ENCODE measurements at places on chromosomes 12 and 14.

DNA sequence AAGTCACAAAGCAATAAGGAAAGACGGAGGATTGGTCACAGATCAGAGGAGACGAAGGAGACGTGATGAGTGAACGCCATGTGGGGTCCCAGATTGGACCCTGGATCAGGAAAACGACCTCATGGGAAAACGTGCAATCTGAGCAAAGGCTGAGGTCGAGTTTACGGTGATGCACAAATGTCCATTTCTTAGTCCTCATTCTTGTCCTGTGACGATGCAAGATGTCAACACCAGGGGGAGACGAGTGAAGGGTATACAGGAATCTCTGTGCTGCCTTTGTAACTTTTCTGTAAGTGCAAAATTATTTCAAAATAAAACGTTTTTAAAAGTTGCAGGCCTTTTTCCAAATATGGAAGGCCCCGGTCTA, 329.8 kb downstream of the MED13L start:
- DNase-seq = no peak

GRCh38 chr14:61513986-61514830, 181.1 kb upstream of the HIF1A start:
- DNase-seq = peak; percentile 81

DNA sequence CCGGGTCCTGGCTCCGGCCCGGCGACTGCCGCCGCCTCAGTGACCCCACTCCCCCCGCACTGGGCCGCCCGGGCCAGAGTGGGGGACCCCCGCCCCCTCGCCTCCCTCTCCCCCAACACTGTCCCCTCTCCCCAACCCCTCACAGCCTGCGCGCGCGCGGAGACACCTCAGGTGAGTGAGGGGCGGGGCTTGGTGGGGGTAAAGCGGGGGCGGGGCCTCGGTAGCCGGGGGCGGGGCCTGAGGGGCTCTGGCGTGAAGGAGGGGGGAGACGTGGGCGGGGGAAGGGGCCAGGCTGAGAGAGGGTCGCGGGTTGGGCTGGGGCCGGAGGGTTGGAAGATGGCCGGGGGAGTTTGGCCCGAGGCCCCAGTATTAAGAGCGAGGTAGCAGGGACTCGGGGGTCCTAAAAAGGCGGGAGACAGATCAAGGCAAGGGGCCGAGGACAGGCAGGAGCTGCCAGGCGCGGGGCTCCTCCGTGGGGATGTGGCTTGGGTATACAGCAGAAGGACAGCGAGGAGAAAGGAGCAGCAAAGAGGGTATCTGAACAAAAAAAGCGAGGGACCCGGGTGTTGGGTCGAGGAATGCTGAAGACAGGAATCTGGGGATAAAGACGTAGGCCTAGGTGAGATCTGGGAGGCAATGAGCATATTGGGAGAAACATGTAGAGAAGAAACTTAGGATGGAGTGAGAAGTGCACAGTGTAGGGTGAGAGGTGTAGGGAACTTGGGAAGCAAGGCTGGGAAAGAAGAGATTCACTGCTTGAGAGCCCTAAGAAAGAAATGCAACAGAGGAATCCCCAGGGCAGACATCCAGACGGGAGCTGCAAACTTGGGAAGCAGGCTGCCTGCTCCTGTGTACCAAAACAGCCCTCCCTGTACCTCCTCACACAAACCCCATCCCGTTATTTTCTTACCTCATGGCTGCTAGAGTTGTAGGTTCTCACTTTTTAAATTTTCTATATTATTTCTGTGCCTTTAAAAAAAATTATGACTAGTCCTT, 10.8 kb downstream of the SUOX start:
- peak; percentile 7 for DNase-seq

GRCh38 chr14:24177041-24177825, 5.4 kb downstream of the REC8 start:
- no peak for DNase-seq

DNA sequence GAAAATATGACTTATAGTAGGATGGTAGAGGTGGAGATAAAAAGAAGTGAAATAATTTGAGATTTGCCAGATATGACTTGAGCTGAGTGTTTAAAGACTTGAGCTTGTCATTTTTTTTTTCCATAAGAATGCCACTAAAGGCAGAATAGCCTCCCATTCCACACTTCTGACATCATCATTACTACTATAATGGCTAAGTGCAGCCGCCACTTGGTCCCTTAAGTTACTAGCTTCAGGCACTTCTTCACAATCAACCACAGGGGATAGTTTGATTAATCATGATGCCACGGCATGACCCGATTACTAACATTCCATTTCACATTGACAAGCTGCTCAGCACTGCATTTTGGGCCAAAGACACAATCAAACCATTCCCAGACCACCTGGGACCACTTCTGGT, 127.9 kb downstream of the EFCAB11 start:
- DNase-seq = peak; percentile 18

DNA sequence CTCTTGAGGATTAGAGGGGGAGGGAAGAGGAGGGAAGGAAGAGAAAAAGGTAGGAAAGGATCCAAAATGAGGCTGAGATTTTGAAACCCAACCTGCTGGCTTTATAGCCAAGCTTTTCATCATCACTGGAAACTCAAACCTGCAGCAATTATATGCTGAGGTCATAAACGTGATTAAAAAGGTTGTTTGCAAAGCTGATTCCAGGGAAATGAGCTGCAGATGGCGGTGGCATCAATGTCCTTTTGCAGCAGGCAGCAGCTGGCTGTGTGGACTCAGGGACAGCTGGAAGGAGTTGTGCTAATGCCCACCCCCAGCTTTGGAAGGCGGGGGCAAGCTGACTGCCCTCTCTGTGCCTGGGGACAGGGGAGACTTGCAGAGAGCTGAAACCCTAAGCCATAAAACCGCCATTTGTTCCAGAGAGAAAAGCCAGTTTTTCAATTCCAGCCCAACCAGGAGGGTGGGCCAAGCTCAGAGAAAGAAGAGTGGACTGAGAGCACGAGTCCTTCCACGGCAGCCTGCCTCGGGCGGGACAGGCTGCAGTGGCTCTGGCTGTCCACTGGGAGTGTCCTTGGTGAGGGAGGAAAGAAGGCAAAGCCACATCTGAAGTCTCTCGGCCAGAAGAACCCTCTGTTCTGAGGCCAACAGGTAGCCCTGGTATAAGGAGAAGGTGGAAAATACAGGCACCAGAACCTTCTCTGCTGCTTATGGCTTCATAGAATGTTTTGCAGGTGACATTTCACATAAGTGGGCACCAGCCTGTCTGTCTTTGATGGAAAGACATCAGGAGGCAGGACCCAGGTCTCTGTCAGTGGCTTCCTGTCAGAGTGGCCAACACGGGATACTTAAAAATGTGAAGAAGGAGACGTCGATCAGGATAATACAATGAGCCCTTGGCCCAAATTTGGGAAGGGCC, 90.7 kb downstream of the SINHCAF start:
- DNase-seq = peak; percentile 51

DNA sequence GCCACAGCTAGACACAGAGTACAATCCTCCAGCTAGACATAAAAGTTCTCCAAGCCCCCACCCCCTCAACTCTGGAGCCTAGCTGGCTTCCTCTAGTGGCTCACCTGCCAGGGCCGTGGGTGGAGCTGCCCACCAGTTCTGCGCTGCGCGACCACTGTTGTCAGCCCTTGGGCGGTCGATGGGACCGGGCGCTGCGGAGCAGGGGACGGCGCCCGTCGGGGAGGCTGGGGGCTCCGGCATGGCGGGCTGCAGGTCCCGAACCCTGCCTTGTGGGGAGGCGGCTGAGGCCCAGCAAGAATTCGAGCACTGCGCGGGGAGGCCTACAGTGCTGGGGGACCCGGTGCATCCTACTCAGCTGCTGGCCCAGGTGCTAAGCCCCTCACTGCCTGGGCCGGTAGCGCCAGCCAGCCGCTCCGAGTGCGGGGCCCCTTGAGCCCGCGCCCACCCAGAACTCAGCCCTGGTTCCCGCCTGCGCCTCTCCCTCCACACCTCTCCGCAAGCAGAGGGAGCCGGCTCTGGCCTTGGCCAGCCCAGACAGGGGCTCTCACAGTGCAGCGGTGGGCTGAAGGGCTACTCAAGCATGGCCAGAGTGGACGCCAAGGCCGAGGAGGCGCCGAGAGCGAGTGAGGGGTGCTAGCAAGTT, 51.0 kb downstream of the RTN1 start:
- no peak for DNase-seq

GRCh38 chr12:46268583-46269428, at the start of gene SLC38A1:
TSS of gene SLC38A1 (minus strand) at chr12:46269043. CDS start at chr12:46239800, 29,243 bp downstream.
- peak; percentile 65 for DNase-seq

- DNase-seq = no peak
These were observed 621.0 kb downstream of the BCL11B start for GRCh38 chr14:98651037-98651436.

GRCh38 chr12:7155471-7156034, 25.4 kb downstream of the CLSTN3 start:
- no peak for DNase-seq

DNA sequence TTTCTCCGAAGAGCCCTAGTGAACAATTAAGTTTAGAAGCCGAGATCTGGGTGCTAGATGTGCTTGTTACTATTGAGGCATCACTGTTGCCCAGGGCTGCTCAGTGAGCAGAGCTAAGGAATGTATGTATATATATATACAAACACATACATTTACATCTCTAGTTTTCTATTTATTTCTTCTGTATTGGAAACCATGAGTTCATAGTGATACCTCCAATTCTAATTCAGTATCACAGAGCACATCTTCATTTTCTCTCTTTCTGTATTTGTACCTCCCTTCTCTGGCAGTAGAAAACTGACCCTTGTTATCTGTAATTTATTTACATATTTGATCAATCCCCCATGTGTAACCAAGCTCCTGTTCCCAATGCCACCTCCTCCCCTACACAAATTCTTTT, 40.7 kb upstream of the FUT8 start:
- no peak for DNase-seq

GRCh38 chr12:1078002-1078401, 87.0 kb downstream of the ERC1 start:
- DNase-seq = no peak

GRCh38 chr14:23544511-23545447, 6.8 kb downstream of the ZFHX2 start:
- no peak for DNase-seq

DNA sequence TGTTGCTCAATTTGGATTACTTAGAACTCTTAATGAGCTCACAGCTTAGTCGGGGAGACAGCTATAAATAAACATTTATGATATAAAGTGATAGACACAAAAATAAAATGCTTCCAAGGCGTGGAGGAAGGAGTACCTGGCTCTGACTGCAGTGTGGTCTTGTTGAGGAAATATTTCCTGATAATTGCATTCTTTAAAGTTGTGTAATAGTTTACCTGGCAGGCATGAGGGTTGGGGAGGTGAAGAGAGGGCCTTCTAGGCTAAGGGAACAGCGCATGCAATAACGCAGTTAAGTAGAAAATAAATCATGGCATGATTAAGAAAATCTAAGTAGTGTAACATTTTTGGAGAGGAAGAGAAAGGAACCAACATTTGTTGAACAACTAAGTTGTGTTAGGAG, 260.5 kb upstream of the ATP2B1 start:
- no peak for DNase-seq

DNA sequence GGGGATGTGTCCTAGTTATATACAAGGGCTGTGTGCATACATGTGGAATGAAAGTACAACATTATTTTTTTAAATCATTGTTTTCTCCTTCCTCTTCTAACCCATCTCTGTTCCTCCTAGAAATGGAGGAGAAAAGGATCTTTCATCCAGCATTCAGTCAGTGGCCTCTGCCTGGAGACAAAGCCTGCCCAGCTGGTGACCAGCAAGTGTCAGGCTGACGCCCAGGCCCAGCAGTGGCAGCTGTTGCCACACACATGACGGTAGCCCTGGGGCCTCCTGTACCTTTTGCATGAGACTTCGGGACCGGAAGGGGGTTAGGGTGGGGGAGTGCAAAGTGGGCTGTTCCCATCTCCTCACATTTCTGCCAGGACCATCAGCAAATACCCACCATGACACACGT, 46.2 kb downstream of the ERH start:
- DNase-seq = no peak

DNA sequence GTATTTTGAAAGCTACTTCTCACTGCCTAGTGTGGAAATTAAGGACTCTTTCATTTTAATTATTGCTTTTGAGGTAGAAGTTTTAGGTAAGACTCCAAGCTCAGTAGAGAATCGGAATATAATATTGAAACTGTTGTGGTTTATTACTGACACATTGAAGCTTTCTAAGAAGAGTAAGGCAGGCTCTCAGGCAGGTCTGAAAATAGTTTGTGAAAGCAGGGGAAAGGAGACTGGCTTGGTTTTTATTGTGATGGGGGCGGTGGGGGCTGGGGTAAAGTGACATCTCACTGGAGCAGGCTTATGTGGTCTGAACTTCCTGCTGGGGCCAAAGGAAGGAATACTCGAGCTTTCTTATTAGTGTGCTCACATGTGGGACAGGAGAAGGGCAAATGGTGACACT, 79.5 kb downstream of the OTOGL start:
- no peak for DNase-seq

DNA sequence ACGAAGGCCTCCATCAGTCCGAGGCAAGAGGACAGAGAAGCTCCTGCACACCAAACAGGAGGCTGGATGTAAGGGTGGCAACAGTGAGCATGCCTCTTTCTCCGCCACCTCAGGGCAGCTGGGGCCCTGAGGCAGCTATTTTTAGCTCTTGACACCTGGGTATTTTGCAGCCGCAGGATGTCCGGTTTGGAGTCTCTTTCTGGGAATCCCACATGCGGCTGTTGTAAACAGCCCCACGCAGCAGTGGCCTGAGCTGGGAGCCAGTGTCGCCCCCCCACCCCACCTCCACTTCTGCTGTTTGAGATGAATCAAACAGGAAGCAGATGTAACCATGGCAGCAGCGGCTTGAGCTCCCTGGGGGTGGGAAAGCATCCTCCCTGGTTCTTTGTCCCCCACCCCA, 11.7 kb downstream of the HDAC7 start:
- DNase-seq = peak; percentile 76

DNA sequence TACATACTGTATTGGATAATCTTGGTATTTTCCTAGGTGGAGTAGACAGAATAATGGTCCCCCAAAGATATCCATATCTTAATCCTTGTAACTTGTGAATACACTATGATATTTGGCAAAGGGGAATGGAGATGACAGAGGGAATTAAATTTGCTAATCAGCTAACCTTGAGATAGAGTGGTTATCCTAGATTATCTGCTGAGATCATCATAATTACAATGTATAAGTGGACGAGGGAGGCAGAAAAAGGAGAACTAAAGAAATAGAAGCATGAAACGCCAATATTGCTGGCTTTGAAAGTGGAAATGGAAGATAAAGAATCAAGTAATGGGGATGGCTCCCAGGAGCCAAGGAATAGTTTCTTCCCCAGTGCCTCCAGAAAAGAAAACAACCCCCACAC, 398.7 kb downstream of the NOVA1 start:
- DNase-seq = no peak

GRCh38 chr12:116654226-116654743, 83.6 kb downstream of the SPRING1 start:
- DNase-seq = no peak

Data from iris pigment epithelial cell (primary cell).